ENCODE measurements at places on chromosomes 11 and 22. TPM values are rescaled to one million over a fixed set of nuclear protein-coding genes. Genes with fewer than 3 reads are reported as not detected.

Gene TNRC6B
- 43.8 TPM for total RNA-seq

Gene CLDN5
- 19.5 TPM for total RNA-seq

Gene MPPED1
- total RNA-seq = not detected

Gene CRYBB3
- not detected for total RNA-seq

Gene MMP11
- total RNA-seq = 16.9 TPM

Gene QSER1
- 15.0 TPM for total RNA-seq

- DNase-seq = no peak
- peaks cover 11% of the 10 kb centered on the region for H3K4me1 ChIP-seq
- H3K27me3 ChIP-seq = no peaks in the 10 kb centered on the region
These were observed 44.4 kb downstream of the VSIG10L2 start for GRCh38 chr11:125990244-125990643.

GRCh38 chr22:23218053-23218866 is 38.0 kb downstream of the BCR start:
- H3K4me3 ChIP-seq = no peak overlapping the region
- H3K4me1 ChIP-seq = peaks cover 100% of the 10 kb centered on the region

DNA sequence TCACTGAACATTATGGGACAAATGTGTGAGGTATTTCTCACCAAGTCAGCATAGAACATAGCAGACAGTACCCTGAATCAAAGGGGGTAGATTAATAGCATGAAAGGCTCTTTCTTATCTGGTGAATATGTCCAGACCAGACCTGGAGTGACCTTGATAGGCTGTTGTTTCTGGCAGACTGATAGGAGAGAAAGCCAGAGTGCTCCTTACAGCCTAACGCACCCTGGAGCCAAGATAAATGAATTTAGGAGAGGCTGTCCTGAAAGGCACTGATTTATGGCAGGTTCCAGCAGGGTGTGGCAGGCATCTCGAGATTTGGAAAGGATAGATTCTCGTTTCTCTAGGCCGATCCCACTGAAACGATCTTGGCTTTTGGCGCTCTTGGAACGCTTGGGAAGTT is 204.6 kb downstream of the DBX1 start:
- peak overlapping the region; percentile 35 for H3K27ac ChIP-seq
- H3K36me3 ChIP-seq = no peaks in the 10 kb centered on the region
- peaks cover 65% of the 10 kb centered on the region for H3K4me1 ChIP-seq
- no peak overlapping the region for H3K4me3 ChIP-seq
- DNase-seq = no peak

GRCh38 chr11:68541991-68542390 is 81.4 kb downstream of the PPP6R3 start:
- H3K4me3 ChIP-seq = no peak overlapping the region
- no peak for DNase-seq
- peaks cover 52% of the 10 kb centered on the region for H3K36me3 ChIP-seq
- H3K27me3 ChIP-seq = no peaks in the 10 kb centered on the region
- H3K27ac ChIP-seq = peak overlapping the region; percentile 14

GRCh38 chr22:20420157-20420842 is 17.3 kb downstream of the SCARF2 start:
- no peaks in the 10 kb centered on the region for H3K36me3 ChIP-seq
- H3K27me3 ChIP-seq = no peaks in the 10 kb centered on the region
- DNase-seq = no peak
- H3K4me3 ChIP-seq = no peak overlapping the region
- peaks cover 33% of the 10 kb centered on the region for H3K4me1 ChIP-seq

GRCh38 chr11:132464003-132464342 is 1068.3 kb downstream of the OPCML start:
- no peak overlapping the region for H3K4me3 ChIP-seq
- no peaks in the 10 kb centered on the region for H3K36me3 ChIP-seq
- no peak for DNase-seq
- H3K27me3 ChIP-seq = peaks cover 43% of the 10 kb centered on the region
- H3K27ac ChIP-seq = no peak overlapping the region

- no peak overlapping the region for H3K27ac ChIP-seq
- peaks cover 23% of the 10 kb centered on the region for H3K4me1 ChIP-seq
- DNase-seq = no peak
- H3K27me3 ChIP-seq = peaks cover 26% of the 10 kb centered on the region
These were observed 21.5 kb downstream of the CYTH4 start for GRCh38 chr22:37303821-37304274.

GRCh38 chr22:17774206-17774925 is at the start of gene BID:
TSS of gene BID (minus strand) at chr22:17774469. CDS start at chr22:17750116, 24,353 bp downstream.
- H3K27me3 ChIP-seq = no peaks in the 10 kb centered on the region
- H3K4me1 ChIP-seq = peaks cover 27% of the 10 kb centered on the region
- H3K4me3 ChIP-seq = peak within 1 kb of the TSS; percentile 88
- peak; percentile 68 for DNase-seq
- H3K36me3 ChIP-seq = no peaks in the 10 kb centered on the region

GRCh38 chr11:31651822-31652221 is 142.3 kb downstream of the ELP4 start:
- H3K4me1 ChIP-seq = peaks cover 12% of the 10 kb centered on the region
- H3K36me3 ChIP-seq = peaks cover 22% of the 10 kb centered on the region
- DNase-seq = no peak
- no peaks in the 10 kb centered on the region for H3K27me3 ChIP-seq
